ENCODE measurements at places on chromosomes 7 and 10.

DNA sequence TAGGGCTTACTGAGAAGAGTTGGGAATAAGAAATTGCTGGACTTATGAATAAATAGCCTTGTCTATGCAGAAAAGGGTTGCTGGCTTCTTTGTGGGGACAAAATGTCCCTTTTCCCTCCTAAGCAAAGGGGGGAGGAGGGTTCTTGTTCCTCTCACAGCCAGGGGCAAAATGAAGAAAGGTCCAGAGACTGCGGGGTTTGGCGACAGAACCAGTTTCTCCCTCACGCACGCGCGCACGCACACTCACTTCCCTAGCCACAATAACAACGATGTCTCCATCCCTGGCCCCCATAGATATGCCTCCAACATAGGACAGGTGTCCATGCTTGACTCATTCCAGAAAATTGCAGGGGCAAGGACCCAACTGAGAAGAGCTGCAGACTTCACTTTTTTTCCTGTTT, 3.3 kb downstream of the ZMIZ1 start:
- DNase-seq = no peak

GRCh38 chr10:50395851-50396250, 144.5 kb upstream of the ASAH2 start:
- DNase-seq = no peak

GRCh38 chr7:8260871-8261694, 884 bp downstream of the ICA1 start:
- no peak for DNase-seq

DNA sequence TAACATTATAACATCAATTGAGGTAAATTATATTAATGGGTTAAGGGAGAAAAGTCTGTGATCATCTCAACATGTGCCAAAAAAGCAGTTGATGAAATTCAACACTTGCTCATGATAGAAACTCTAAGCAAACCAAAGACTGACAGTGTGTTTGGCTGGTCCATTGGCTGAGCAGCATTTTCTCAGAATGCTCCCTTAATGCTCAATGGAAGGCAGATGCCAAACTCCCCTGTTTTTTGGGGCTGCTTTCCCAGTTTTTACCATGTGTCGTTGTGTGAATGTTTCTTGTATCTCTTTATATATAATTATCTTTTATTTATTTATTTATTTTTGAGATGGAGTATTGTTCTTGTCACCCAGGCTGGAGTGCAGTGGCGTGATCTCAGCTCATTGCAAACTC, 114.7 kb downstream of the SEC23IP start:
- DNase-seq = no peak

- no peak for DNase-seq
Observed at GRCh38 chr7:17007841-17008240, 126.1 kb upstream of the AGR3 start.

DNA sequence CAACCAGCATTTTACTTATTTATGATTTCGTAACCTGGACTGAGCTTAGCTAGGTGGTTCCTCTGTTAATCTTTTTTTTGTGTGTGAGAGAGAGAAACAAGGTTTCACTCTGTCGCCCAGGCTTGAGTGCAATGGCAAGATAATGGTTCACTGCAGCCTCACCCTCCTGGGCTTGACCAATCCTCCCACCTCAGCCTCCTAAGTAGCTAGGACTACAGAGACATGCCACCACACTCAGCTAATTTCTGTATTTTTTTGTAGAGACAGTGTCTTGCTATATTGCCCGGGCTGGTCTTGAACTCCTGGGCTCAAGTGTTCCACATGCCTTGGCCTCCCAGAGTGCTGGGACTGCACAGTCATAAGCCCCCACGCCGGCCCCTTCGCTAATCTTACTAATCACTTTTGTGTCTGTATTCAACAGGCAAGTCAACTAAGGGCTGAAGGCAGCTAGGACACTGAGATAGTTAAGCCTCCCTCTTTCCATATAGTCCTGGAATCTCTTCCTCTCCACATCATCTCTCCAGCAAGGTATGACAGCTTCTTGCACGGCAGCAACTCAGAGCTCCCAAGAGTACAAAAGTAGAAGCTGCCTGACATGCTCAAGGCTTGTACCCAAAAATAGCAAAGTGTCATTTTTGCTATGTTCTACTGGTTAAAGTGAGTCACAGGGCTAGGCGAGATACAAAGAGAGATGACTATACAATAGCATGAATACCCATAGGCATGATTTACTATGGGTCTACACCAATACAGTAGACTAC, 11.3 kb downstream of the KMT2C start:
- DNase-seq = no peak

DNA sequence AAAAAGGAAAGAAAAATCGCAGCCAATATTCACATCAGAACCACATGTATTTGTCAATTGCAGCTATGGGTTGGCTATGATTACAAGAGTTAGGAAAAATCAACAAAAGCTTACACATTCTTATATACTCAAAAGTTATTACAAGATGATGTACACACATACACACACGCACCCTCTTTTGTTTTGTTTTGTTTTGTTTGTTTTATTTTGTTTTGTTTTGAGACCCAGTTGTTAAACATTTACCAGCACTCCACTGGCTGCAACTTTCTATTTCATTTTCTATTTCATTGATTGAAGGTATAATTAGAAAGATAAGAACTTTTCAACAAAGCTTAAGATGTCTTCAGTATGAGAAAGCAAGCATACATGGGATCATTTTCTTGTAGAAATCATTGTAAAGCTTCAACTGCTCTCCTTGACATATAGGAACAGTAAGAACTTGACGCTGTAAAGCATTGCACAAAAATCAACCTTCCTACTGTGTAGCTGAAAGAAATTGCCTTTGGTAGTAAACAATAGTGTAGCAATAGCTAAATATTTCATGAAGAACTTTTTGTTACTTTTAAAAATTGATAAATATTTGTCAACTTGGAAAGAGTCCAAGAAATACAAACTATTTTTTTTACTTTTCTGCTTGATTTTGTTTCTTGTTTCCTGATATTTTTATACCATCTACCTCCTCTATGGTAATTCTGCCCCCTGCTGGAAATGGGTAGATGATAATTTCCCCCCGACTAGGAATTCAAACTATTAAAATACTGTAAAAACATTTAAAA, 205.9 kb downstream of the MBL2 start:
- no peak for DNase-seq

GRCh38 chr7:94904982-94905381, 2.4 kb upstream of the PPP1R9A start:
- DNase-seq = no peak

DNA sequence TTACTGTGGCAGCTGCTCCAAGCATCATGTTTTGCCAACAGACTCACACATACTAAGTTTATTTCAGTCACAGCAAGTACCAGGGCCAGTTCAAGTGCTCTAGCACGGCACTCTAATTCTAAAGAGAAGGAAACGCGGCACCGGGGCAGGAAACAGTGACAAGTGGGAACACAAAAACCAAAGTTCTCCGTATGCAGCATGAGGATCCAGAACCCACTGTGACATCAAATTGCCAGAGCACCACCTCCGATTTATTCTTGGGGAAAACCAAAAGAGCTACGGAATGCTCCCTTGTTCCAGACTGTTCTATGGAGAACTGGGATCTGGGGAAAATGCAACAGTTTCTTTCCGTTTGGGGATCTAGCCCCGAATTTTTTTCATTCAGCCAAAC, 448 bp upstream of the PTER start:
- no peak for DNase-seq

- no peak for DNase-seq
Observed at GRCh38 chr7:3558400-3558799, 257.3 kb downstream of the SDK1 start.
